Astrocyte (in vitro differentiated cells and primary cell): ENCODE measurements at places on chromosomes 5 and 9. TPM values are rescaled to one million over a fixed set of nuclear protein-coding genes. Genes with fewer than 3 reads are reported as not detected.

The C6 gene
- total RNA-seq, result not detected in 2 replicates

The TLR4 gene
- total RNA-seq, result 7.4 and 9.1 TPM in 2 replicates

The NCS1 gene
- total RNA-seq, result 119 and 126 TPM in 2 replicates

The MLANA gene
- total RNA-seq, result not detected in 2 replicates

The ZDHHC11 gene
- 10.3 and 15.9 TPM in 2 replicates for total RNA-seq

The ZFP2 gene
- total RNA-seq, result 0.48 and 1.1 TPM in 2 replicates

- peak; percentile 35 for DNase-seq
Measured at GRCh38 chr9:35070823-35071813, 1.3 kb downstream of the VCP start.

GRCh38 chr5:78610636-78611035, 37.9 kb downstream of the LHFPL2 start:
- peak; percentile 54 for DNase-seq

DNA sequence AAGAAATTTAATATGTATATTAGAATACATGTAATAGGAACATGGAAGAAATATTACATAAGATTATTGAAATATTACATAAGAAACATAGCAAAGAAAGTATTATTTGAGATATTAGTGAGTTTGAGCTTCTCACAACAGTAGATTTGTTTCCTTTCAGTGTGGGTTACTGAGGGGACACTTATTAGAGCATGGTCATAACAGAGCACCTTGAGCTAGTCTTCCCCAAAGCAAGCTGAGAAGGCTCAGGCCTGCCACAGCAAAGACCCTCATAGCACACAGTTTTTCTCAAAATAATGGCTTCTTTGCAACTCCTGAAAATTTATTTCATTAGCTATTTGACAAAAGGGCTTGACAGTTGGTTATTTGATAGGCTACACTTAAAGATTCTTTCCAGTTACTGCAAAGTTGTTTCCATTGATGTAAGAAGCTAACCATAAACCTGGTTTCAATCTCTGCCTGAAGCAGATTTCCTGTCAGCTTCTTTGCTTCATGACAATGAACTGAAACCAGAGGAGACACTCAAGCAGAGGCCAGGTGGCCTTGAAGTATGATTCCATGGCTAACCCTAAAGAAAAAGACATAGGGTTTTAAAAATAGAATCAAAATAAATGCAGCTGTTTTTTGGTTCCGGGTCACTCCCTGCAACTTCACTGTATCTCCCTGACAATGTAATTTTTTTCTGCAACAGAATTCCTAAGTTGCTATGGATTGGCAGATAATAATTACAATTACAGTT, 68.6 kb downstream of the ERMP1 start:
- no peak for DNase-seq

DNA sequence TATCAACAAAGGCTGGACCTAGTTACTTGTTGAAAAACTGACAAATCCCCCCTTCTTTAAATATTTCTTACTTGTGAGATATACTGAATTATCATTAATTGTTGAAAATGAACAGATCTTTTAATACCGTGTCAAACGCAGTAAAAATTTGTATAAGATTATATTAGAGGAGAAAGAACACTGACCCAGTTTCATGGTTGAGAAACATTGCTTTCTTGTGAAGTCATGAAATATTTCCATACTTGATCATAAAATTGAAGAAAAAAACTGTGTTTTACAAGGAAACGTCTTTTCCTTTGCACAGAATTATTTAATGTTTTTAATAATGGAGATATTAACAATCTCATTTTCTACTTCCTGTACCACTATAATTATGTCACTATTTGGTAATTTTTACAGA, 45.8 kb downstream of the MOCS2 start:
- DNase-seq, result no peak

GRCh38 chr5:152400846-152401245, 4.2 kb downstream of the NMUR2 start:
- no peak for DNase-seq

DNA sequence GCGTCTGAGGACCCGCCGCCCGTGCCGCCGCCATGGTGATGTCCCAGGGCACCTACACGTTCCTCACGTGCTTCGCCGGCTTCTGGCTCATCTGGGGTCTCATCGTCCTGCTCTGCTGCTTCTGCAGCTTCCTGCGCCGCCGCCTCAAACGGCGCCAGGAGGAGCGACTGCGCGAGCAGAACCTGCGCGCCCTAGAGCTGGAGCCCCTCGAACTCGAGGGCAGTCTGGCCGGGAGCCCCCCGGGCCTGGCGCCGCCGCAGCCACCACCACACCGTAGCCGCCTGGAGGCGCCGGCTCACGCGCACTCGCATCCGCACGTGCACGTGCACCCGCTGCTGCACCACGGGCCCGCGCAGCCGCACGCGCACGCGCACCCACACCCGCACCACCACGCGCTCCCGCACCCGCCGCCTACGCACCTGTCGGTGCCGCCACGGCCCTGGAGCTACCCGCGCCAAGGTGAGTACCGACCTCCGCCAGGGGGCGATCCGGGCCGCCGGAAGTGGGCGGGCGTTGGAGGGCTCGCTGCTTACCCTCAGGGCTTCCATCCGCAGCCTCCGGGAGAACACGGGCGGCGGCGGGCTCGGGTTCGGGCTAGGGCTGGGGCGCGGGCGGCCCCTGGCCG, 8.5 kb downstream of the PRR7 start:
- DNase-seq, result peak; percentile 49

- DNase-seq, result no peak
Measured at GRCh38 chr9:72721067-72721466, 199.7 kb downstream of the TMC1 start.

DNA sequence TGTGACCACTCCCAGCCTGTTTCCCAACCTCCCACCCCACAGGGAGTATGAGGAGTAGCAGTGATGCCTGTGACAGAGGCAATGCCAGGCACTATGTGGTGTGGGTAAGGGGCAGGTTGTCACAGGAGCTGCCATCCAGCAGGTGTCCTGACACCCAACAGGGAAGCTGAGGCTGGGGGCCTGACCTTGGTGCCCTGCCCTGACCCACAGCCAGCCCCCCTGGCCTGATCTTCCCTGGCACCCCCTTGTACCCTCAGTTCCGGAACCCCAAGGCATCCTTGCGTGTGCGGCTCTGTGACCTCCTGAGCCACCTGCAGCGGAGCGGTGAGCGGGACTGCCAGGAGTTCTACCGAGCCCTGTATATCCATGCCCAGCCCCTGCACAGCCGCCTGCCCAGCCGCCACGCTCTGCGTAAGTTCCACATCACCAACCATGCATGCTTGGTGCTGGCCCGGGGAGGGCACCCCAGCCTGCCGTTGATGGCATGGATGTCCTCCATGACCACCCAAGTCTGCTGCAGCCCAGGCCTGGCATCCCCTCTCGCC, 14.4 kb downstream of the CARD19 start:
- no peak for DNase-seq

DNA sequence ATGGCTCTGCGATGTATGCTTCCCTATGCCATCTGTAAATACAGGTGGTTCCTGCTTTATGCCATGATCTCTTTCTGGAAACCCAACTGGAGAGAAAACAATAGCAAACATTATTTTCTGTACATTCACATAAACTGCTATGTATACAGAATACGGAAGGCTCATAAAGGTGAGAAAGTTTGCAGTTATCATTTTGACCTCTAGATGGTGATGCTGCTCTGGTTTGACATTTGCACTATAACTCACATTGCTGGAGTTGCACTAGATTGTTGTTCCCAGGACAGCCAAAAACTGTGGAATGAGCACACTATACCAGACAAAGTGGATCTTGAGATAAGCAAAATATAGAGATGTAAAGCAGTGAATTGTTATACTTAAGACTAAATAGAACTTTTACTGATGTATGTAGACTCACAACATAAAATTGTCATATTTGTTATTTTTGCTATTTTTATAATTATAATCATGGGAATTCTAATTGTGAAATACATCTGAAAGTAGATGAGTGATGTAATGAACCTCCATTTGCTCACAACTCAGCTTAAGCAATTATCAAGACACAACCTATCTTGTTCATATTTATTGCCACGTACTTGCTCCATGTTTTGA, 246.5 kb downstream of the PTPRD start:
- DNase-seq, result peak; percentile 0

- peak; percentile 89 for DNase-seq
Measured at GRCh38 chr9:132069046-132069898, 10.4 kb downstream of the MED27 start.

DNA sequence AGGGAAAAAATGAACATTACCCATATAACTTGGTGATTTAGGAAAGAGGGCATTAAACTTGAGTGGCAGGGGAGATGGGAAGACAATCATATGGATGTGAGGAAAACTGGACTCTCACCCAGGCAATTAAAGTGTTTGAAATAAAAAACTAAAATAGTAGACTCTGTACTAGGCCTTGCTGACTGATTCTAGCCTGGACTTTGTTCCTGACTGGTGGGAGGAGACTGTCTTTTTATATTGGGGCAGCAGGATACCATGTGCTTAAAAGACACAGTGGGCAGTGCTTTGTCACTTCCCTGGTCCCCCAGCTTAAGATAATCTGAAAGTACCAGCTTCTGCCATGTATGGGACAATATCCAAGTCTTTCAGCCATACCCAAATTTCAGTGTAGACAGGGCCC, 107.0 kb downstream of the ACTL7B start:
- DNase-seq, result no peak

DNA sequence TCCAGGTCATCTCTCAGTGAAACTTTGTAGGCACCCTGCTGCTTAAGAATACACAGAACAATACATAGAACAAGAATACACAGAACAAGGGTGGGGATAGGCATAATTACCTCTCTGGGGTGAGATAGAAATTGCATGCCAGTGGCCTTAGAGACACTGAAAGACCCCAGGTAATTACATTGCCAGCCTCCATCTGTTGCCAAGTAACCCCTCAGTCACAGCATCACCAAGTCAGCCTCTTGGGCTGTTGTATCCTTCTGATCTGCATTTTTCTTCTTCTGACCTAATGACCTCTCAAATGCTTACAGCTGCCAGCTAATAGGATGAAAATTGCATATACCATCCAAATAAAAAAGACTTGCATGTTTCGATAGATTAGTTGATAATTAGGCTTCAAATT, 167.7 kb downstream of the GRIA1 start:
- no peak for DNase-seq

GRCh38 chr5:112124788-112125187, 294.3 kb downstream of the EPB41L4A start:
- DNase-seq, result no peak

- no peak for DNase-seq
Measured at GRCh38 chr5:14995229-14995628, 123.7 kb upstream of the ANKH start.

- no peak for DNase-seq
Measured at GRCh38 chr9:134929193-134930158, 11.8 kb upstream of the FCN1 start.

GRCh38 chr5:112077180-112077579, 320.2 kb upstream of the NREP start:
- peak; percentile 10 for DNase-seq

GRCh38 chr5:143495821-143496275, 92.4 kb upstream of the NR3C1 start:
- peak; percentile 67 for DNase-seq
